Osteoblast (primary cell): ENCODE measurements at places on chromosomes 6 and 20.
A peak's percentile ranks its signal among the peaks of the same experiment; 100 is the strongest.

GRCh38 chr6:30156262-30156599 lies 4.8 kb downstream of the TRIM10 start:
- peak; percentile 83 for DNase-seq

DNA sequence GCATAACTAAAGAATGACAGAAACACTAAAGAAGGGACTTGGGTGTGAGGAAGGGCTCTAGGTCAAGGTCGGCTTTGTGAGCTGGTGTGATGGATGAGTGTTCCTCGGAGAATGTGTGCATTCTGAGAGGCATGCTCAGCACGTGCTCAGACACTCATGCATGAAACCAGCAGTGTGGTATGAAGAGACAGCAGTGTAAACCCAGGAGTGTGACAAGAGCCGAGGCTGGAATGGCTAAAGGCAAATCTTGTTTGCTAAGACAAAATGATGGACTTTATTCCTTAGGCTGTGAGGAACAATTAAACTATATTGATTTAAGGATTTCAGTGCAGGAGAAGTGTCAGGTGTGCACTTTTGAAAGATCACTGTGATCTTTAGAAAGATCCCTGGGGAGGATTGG lies 107.4 kb upstream of the MAP7 start:
- DNase-seq = no peak

GRCh38 chr20:57782631-57783041 lies 72.8 kb upstream of the PMEPA1 start:
- DNase-seq = no peak

GRCh38 chr6:1916334-1917070 lies 306.8 kb downstream of the FOXC1 start:
- peak; percentile 76 for DNase-seq

DNA sequence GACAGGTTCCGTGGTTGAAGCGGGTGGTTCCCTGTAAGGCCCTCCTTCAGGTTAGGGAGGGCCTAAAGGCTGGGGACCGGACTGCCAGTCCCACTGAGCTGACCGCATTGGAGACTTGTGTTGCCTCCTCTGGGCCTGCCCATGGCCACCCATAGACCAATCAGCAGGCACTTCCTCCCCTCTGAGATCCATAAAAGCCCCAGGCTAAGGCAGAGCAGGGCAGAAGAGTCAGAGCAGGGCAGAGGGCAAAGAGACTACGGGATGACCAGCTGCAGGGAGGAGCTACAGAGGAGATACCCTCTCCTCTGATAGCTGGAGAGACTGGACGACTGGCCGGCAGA lies 537.4 kb downstream of the TENT5A start:
- DNase-seq = no peak

- DNase-seq = no peak
These were observed 157.3 kb downstream of the TBXT start for GRCh38 chr6:166010136-166010960.

- DNase-seq = no peak
These were observed 272.3 kb downstream of the KHDRBS2 start for GRCh38 chr6:62013719-62014118.
